ENCODE measurements at places on chromosomes 11 and 22.

- no peak for DNase-seq
Observed at GRCh38 chr11:46114378-46114777, 6.9 kb downstream of the PHF21A start.

DNA sequence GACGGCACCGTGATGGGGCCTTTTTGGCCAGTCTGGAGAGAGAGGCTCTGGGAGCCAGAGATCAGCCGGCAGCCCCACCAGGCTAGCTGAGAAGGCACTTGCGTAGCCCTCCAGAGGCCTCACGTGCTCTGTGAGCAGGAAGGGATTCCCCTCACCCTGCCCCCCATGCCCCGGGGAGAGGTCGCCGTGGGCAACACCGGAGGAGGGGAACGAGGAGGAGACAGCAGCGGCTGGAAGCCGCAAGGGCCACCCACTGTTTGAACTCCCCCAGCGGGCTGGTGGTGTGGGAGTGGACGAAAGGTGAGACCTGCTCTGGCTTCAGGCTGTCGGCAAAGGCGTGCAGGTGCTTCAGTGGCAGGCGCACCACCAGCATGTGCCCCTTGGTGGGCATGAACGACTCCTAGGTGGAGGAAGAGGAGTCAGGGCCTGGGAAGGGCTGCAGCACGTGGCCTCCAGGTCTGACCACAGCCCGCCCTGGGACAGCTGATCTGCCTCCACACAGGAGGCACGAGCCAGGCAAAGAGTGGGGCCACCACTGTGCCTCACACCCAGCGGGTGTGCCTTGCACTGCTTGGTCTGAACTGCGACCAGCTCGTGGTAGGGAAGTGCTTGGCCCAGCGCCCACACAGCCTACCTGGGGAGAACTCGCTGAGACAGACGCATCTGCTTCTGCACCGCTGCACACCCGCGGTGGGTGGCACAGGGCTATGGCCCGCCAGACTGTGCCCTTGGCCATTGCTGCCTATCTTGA lies 99.9 kb downstream of the MED15 start:
- no peak for DNase-seq

DNA sequence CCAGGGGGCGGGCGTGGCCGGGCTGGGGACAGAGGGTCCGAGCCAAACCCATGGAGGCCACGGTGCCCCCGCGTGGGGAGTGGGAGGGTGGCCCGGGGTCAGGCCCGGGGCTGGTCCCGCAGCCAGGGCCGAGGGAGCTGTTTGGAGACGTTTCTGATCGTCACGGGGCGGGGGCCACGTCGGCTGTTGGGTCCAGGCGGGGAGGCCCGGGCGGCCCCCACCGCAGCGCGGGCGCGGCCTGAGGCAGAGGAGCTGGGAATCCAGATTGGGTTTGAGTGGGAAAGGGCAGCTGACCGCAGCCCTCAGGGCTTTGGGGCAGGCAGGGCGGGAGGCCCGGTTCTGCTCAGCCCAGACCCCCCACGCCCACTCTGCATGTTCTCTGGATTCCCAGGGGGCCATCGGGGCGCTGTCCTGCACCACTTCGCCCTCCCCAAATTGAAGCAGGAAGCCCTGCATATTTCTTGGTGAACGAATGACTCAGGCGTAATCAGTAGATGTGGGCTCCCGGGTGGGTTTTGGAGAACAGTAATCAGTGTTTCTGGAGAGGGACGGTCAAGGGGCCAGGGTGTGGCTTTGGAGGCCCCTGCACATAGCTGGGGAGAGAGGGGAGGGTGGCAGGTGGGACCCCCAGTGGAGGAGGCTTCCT lies 583 bp downstream of the MRPL23 start:
- no peak for DNase-seq

- DNase-seq: no peak
Observed at GRCh38 chr11:129636926-129637325, 178.7 kb upstream of the TMEM45B start.

- DNase-seq: no peak
Observed at GRCh38 chr11:27231530-27231929, 131.5 kb downstream of the CCDC34 start.

- peak; percentile 70 for DNase-seq
Observed at GRCh38 chr11:72812967-72813739, 1.1 kb upstream of the ATG16L2 start.

GRCh38 chr11:82959987-82960778 lies 58.6 kb downstream of the DDIAS start:
- no peak for DNase-seq

DNA sequence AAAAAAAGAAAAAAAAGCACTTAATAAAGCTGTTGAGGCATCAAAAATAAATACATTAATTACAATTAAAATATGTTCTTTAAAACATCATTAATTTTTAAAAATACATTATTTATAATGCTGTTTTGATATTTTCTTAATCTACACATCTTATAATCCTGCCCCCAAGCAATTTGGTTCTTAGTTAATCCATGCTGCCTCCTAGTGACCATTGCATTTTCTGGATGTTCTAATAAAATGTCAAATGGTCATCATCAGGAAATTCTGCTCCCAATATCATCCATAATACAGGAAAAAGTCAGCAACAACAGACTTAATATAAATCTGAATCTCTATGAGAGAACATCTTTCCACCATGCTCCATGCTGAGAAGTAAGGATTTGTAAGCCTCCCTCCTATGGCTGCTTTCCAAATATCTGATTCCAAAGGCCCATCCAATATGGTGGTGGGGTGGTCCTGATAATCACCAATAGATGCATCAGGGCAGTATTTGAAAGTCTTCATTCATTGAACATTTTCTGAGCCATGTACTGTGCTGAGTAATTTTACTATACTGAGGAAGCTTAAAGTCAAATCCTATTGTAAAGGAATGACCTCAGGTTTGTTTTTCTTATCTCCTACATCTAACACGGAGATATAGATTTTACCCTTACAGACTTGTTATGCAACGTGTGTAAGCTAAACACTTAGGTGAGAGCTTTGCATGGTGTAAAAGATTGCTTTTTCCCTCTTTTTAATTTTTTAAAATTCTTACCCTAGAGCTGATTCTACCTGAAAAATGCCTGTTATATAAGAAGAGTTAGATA lies 124.7 kb upstream of the BMAL1 start:
- no peak for DNase-seq

- no peak for DNase-seq
Observed at GRCh38 chr22:35312198-35313059, 12.7 kb downstream of the TOM1 start.

DNA sequence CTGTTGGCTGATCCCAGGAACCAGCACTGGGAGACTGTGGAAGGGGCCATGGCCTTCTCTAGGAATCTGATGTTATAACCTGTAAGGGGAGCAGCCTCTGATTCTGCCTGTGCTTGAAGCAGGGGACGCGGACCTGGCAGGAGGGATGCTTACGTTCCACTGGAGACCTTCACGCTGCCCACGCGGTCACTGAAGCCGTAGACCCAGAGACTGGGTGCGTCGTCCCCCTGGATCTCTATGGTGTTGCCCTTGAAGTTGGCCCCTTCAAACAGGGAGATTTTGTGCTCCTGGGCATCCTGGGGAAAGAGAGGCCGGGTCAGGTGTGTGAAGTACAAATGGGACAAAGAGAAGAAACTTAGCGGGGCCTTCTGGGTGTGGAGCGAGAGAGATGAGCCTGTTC lies 11.8 kb upstream of the TPST2 start:
- DNase-seq: no peak

- no peak for DNase-seq
Observed at GRCh38 chr11:69203901-69204245, 48.1 kb downstream of the SMIM38 start.

DNA sequence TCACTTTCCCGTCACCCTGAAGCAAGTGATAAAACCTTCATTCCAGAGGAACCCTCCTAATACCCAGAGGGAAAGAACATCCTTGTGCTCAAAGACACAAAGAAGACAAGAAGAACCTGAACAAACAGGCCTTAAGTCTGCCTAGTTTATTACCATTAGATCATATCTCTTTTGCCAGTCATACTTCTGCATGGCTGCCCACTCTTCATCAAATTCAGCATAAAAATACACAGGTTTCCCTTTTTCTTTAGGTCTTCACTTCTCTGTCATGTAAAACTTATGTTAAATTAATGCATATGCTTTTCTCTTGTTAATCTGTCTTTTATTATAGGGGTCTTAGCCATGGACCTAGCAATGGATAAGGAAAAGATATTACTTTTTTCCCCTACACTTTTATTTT lies 459.7 kb downstream of the DLG2 start:
- DNase-seq: no peak

DNA sequence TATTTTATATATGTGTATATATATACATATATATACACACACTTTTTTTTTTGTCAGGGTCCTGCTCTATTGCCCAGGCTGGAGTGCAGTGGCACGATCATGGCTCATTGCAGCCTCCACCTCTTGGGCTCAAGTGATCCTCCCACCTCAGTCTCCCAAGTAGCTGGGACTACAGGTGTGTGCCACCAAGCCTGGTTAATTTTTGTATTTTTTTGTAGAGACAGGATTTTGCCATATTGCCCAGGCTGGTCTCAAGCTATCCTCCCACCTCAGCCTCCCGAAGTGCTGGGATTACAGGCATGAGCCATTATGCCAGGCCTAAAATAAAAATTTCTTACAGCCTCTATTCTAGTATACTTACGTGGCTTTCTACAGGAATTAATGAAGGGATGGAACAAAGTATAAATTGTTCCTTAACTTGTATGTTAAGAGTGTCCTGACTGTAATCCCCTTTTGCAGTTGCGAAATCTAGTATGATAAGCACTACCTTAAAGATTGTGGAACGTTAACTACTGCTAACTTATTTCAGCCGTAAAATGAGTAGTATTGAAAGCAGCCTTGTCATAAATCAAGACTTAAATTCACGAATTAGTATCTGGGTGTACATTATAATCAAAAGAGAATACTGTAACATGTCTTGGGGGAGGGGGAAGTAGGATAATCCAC lies 2.1 kb downstream of the TRAF6 start:
- DNase-seq: no peak

DNA sequence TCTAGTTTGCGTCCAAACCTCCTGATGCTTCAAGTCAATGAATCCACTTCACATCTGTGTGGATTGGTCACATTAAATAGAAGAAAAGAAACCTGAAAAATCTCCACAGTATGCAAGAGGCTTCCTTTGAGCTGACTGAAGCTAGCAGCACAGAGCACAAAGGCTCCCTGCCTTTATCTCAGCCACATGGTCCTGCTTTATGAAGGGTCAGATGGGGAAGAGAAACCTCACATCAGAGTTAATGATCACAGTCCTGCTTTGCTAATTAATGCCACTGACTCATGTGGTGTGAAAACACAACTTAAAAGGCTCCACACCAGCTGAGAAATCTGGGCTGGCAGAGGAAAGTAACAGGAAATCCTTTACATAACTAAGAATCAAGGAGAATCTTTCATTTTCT lies 1291.0 kb downstream of the LRRC4C start:
- no peak for DNase-seq
